ENCODE measurements at places on chromosomes 1 and 21.

DNA sequence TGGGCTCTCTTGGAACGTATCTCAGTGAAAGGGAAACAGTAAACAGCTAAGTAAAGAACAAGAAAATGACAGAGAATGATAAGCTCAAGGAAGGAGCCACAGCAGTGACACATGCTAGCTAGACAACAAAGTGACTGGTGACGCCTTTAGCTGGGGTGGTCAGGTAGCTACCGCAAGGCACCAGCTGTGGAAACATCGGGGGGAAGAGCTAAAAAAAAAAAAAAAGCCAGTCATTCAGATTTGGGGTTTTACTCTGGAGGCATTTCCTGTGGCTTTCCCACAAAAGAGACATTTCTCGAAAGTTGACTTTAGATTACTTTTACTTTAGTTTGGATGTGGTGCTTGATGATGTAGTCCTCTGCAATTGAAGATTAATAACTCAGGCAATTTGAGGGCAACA lies 2.1 kb downstream of the FHAD1 start:
- DNase-seq: no peak

- DNase-seq: no peak
Observed at GRCh38 chr1:176694713-176695112, 231.7 kb downstream of the PAPPA2 start.

GRCh38 chr1:42168763-42169162 lies 4.2 kb upstream of the GUCA2A start:
- DNase-seq: no peak

DNA sequence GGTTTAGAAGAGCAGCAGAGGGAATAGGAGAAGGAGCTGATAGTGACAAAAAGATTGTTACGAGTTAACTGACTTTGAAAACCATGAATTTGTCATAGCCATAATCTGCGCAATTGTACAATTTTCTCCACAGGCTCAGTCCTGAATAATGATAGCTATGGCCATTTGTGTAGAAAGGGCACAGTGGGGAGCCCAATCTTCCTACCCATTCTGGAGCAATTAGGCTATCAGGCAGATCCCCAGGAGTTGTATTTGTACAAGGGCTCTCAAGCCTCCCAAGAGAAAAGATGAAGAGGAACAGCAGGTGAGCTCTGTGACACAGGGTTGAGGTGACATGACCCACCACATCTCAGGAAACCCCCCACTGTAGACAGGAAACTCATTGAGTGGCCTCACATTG lies 42.1 kb upstream of the SAMD13 start:
- no peak for DNase-seq

GRCh38 chr1:155321639-155322503 lies 1.2 kb downstream of the RUSC1 start:
- no peak for DNase-seq

- DNase-seq: no peak
Observed at GRCh38 chr1:54105080-54105479, 47.7 kb downstream of the CDCP2 start.

DNA sequence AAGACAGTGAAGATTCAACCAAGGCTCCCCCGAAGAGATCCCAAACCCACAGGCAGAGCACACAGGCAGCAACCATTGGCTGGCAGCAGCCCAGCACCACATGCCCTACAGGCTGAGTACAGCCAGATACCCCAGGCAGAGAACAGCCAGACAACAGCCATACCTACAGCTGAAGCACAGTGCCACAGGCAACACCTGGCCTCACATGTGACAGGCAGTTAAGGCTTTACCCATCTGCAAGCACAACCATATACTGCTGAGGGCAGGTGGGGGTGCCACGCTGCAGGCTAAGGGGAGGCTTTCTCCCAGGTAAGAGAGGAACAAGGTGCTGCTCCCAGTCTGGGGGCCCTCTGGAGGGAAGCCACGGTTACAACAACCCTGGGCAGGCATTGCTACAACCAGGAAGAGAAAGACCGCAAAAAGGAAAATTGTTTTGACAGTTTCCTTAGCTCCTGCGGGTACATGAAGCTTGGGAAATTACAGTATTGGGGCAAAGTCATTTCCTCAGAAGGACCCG lies 12.3 kb downstream of the CHIT1 start:
- DNase-seq: no peak

GRCh38 chr21:44729336-44730027 lies 18.1 kb upstream of the TSPEAR start:
- no peak for DNase-seq

GRCh38 chr21:25298512-25299491 lies 308.5 kb downstream of the MRPL39 start:
- no peak for DNase-seq

DNA sequence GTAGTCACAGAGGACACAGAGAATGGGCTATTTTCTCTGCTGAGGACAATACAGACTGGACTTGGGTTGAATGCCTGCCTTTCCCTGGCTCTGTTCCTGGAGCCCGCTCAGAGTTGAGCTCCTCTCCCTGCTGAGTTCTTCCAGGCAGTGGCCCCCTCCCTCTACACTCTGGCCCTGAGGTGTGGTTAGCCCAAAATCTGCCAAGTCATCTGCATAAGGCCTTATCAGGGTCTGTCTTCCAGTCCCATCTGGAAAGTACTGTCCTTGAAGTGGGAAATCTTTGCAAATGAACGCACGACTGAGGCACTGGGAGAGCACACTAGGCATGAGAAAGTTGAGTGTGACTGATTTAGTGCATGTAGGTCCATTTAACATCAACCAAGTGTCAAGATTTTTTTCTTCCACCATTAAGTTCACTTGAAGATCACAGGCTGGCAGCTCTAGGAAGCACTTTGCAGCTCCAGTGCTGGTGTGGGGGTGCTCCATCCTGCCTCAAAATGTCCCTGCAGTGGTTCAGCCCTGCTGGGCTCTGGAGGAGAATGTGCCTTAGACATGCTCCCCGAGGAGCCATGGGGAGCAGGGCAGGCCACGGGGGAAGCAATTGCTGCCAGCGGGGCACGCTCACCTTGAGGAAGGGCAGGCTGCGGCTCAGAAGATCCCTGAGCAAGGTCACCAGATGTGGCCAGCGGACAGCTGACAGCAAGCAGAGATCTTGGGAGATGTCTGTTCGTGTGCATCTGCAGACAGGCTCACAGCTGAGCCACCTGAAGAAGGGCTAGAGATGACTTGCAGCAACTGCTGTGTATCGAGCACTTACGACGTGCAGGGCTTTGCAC lies 41.5 kb downstream of the IER5 start:
- no peak for DNase-seq

DNA sequence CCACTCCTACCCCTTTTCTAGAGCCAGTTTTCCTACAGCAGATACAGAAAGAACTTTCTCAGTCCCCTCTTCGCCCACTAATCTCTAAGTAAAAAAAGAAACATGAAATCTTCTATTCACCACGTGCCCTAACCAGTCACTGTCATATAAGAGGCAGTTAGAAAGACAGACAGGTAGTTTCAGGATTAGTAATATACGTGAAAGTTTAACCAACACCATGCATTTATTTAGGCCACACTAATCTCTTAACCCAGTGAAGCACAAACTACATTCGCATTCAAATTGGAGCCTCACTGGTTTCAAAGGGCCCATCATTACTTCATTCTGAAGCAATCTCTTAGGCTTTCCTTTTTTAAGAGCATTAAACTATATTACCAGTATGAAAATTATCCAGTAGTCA lies 10.1 kb downstream of the GPATCH2 start:
- no peak for DNase-seq

- no peak for DNase-seq
Observed at GRCh38 chr1:110565565-110565964, 40.6 kb downstream of the KCNA2 start.

GRCh38 chr1:229693129-229693900 lies 67.3 kb downstream of the URB2 start:
- DNase-seq: no peak

- DNase-seq: no peak
Observed at GRCh38 chr1:168792142-168792541, 63.1 kb upstream of the DPT start.

DNA sequence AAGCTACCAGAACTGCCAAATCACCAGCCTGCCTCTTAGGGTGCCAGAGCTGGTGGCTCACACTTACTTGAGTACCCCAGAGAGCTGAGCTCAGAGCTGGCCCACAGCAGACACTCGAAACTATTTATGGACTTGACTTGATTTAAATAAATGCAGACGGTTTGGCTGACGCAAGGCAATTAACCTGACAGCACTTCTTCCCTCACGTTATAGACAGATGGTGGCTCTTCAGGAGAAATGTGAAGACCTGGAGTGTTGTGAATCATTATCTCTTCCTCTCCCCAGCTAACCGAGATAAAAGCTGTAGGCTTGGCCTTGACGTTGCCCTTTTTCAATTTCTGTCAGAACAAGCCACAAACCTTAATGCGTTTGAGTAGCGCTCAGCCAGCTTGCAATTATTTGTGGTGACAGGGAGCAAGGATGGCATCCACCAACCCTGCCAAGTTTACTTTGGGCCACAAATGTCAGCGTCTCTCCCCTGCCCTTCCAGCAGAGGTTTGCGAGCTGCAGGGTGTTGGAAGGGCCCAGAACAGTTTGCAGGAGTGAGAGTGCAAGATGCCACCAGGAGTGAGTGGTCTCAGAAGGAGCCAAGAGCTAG lies 34.0 kb upstream of the BCAR3 start:
- no peak for DNase-seq

DNA sequence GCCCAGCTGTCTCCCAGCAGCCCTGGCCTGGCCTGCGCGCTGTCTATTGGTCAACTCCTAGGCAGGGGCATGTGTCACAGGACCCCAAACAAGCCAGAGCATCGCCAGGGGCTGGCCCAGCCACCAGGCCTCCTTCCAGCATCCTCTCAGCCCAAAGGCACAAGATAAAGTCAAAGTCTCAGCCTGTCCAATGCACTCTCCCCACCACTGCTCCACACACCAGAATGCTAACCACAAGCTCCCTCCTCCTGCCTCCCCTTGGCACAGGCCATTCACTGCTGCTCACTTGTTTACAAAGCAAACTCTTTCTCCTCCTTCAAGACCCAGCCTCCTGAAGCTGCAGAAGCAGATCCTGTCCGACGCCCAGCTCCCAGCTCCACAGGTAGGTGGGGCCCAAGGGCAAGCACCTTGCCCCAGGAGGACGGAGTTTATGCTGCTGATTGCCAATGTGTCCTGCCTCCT lies 133.4 kb downstream of the DMRTB1 start:
- no peak for DNase-seq

- DNase-seq: no peak
Observed at GRCh38 chr1:235898126-235898525, 31.4 kb upstream of the LYST start.

- no peak for DNase-seq
Observed at GRCh38 chr21:39489380-39489924, 37.7 kb downstream of the SH3BGR start.

- DNase-seq: no peak
Observed at GRCh38 chr1:56811331-56811730, 7.9 kb downstream of the FYB2 start.
